GDM1 (cell line): ENCODE measurements at places on chromosomes 7 and 10.

DNA sequence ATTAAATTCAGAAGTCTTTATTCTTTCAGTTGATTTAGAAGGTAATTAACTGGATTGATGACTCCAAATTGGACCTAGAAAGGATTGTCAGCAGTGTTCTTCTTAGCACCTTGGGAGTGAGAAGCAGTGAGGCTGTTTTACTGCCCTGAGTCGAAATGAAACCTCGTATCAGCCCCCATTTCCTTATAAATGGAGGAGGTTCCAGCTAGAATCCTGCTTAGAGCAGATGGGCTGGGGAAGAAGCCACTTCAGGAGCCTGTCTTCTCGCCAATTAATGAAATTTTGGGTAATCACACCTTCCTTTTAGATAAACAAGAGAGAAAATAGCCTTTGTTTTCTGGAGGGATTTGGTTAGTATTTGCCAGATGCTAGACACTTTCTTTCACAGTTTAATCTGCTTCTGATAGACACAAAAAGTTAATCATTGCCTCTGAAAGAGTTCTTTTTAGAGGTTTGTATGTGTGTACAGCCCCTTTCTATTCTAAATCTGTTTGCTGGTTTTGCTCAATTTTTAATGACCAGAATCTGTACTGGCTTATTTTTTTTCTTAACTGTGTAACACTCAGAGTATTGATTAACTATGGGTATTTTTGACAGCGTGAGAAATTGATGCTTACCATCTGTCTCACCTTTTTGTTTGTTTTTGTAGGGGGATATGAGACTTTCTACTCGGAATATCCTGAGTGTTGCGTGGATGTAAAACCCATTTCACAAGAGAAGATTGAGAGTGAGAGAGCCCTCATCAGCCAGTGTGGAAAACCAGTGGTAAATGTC, 4.6 kb downstream of the DUSP5 start:
- DNase-seq = no peak

- no peak for DNase-seq
Observed at GRCh38 chr7:90461219-90461618, 8.2 kb upstream of the PTTG1IP2 start.

DNA sequence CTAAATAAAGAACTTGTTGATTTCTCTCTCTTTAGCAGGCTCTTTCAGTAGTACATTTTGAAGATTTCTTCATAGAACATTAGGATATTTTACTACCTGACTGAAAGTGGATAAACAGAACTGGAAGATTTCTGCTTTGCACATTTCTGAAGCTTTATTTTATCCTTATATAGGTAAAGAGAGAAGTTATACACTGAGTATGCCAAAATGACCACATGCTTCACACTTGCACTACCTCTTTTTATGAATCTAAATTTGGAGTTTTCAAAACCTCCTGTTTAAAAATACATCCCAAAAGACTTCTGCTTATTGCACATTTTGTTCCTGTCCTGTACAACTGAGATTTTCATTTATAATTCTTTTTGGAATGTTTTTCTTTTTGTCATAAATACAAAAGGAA, 197.4 kb upstream of the PRPS1L1 start:
- DNase-seq = peak; percentile 14

DNA sequence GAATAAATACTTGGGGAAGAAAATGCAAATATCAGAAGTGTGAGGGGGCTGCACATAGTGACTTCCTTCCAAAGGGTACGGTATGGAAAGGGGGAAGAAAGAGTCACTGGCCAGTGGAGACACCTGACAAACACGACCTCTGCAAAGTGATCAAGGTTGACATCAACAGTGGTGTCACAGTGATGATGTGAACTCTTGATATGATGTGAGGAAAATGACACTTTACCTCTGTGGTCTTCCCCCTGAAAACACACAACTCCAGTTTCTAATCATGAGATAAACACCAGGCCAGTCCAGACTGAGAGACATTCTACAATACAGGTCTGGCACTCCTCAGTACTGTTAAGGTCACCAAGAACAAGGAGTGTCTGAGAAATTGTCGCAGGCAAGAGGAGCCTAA, 169.7 kb downstream of the BUB3 start:
- no peak for DNase-seq

GRCh38 chr7:30566596-30566995, 28.1 kb upstream of the GARS1 start:
- no peak for DNase-seq

GRCh38 chr7:42207420-42207819, 29.6 kb downstream of the GLI3 start:
- no peak for DNase-seq

DNA sequence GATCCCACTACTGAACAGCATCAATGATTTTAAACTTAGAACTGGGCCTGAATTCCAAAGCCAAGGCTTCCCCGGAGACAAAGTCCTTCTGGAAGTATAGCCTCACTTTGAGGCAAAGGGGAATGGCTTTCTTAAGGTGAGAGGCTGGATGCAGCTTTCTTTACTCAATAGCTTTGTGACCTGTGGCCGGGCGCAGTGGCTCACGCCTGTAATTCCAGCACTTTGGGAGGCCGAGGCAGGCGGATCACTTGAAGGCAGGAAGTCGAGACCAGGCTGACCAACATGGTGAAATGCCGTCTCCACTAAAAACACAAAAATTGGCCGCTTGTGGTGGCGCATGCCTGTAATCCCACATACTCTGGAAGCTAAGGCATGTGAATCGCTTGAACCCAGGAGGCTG, 3.2 kb upstream of the FGFR2 start:
- DNase-seq = no peak

- DNase-seq = no peak
Observed at GRCh38 chr7:74087791-74088453, 4.3 kb downstream of the LIMK1 start.

DNA sequence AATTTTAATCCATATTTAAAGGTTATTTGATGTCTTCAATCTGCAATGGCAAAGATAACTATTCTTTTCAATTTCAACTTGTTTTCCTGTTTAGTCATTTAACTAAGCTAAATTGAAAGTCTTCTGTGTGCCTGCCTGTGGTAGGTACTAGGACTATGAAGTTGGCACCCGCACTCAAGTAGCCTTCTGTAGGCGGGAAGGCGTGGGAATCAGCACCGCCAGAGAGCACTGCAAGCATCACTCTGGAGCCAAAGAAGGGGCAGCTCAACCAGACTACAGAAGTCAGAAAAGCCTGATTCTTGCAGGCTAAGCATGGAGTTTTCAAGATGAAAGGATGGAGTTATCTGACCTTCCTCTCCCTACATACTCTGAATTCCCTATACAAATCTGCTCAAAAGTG, 269.0 kb upstream of the PHF14 start:
- no peak for DNase-seq

DNA sequence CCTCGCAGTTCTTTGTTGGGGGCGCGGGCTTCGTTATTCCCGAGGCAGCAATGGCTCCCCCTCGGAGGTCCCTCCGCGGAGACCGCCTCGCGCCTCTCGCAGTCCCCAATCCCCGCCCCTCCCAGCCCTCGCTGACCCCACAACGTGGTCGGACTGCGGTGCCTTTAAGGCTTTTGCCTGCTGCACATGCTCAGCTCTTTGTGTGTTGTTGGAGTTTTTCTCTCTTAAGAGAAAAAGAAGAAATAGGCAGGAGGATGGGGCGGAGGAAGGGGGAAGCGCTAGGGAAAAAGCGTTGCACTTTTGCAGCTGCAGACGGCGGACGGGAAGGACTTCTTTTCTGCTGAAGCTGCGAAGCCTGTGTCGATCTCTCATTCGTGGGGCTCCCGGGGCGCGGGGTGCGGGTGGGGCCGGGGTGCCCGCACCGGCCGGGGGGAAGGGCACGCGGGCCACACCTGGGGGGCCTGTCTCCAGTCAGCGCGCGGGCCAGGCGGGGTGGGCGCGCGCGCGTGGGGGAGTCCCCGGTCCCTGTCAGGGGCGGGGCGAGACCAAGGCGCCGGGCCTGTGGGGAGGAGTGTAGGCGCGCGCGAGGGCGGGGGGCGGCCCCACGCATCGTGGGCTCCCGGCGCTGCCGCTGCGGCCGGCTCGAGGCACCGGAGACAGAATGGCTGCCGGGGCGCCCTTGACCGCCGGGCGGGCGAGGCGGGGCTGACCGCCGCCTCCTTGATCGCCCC, 445 bp upstream of the ATRNL1 start:
- no peak for DNase-seq

- no peak for DNase-seq
Observed at GRCh38 chr7:11332186-11332864, 358.7 kb downstream of the PHF14 start.

GRCh38 chr10:117568334-117568733, 25.8 kb downstream of the EMX2 start:
- DNase-seq = no peak

DNA sequence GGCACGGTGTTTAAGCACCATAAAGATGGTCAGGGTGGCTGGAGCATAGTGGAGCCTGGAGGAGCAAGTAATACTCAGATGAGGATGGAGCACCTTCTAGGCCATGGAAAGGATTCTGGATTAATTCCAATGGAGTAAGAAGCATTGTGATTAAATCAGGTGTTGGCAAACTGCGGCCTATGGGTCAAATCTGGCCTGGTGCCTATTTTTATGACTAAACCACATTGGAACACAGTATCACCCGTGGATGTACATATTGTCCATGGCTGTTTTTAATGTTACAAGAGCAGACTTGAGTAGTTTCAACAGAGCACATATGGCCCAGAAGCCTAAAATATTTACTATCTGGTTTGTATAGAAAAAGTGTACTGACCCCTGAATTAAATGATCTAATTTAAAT, 49.9 kb upstream of the TMEM248 start:
- no peak for DNase-seq

DNA sequence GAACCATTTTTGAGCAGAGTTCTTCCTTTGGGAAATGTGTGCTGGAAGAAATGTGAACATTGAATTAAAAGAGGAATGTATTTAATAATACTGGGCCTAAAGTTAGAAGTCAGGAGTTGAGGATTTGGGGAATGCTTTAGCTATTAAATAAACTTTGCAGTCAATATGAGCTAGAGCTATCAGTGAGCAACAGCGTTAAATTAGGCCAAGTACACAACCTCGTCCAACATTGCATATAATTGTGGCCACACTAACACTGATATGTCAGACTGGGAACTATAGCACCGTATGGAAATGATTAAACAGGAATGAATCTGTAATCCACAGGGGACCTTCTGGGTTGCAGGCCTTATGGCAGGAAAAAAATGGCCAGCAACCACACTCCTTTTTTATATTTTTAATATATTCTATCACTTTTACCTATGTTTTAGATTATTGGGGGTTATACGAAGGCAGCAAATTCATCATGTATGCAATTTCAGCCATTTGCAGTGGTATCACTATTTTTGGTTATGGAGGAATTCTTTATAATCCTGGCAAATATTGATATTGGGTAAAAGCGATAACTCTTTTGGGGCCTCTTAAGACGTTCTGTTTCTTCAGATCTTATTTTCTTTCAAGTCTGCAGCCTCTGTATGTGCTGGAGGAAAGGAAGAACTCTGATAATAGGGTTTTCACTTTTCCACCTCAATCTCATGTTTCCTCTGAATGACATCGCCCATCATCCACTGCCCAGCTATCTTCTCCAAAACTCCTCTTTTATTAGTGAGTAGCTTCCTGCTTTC, 236.3 kb upstream of the PLXDC2 start:
- DNase-seq = no peak

DNA sequence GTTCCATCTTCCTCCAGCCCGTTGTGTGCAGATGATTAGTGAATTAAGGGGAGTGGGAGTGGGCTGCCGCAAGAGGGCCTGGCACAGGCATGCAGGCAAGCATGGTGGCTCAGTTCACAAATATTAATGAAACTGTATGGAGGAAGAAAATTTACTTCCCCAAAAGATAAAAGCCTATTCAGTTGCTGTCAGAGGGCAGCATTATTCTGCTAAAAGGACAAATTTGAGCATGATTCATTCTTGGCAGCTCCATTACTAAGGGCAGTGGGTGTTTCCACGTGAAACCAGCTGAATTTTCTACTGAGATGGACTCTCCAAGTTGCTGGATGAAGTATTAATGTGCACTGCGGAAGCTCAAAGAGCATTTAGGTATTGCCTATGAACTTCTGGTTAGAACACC, 90.9 kb upstream of the WDR11 start:
- no peak for DNase-seq

- no peak for DNase-seq
Observed at GRCh38 chr10:42986633-42987032, 90.2 kb upstream of the RET start.

- no peak for DNase-seq
Observed at GRCh38 chr10:97378933-97379921, 21.9 kb downstream of the RRP12 start.

GRCh38 chr7:74039337-74039736, 11.4 kb downstream of the ELN start:
- DNase-seq = no peak

- DNase-seq = no peak
Observed at GRCh38 chr7:44881066-44881600, 4.2 kb downstream of the PURB start.

GRCh38 chr7:106050746-106051117, 61.4 kb downstream of the SYPL1 start:
- DNase-seq = no peak

DNA sequence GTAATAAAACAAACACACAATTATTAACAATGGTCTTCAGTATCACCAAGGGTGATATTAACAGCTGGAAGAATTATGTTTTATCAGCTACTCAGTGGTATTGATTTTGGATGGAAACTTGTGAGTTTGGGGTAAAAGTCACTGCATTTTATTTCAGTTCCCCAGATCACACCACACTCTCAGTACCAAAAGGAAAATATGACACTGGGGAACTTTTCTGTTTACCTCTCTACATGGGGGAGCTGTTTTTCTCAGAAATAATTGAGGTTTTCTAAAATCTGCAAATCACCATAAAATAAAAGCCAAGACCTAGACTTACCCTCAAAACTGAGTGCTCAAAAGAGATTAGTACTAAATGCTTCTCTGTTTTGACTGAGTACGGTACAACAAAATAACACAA, 98.6 kb upstream of the FEZF1 start:
- DNase-seq = no peak

DNA sequence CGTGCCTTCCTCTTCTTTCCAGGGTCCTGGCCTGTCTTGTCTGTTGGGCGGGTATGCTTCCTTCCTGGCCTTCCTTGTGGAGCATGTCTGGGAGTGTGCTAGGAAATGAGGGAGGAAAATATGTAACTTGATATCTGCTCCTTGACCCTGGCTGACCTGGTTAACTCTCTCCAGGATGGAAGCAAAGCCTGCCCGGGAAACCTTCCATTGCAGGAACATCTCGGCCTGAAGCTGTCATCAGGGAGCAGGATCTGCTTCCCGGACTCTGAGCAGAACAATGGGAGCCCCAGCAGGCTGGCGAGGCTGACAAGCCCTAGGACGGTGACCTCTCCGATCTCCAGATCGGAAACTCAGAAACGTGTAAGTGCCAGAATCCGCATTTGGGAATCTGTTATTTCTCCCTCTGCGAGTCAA, 340.3 kb downstream of the FRMD4A start:
- no peak for DNase-seq

DNA sequence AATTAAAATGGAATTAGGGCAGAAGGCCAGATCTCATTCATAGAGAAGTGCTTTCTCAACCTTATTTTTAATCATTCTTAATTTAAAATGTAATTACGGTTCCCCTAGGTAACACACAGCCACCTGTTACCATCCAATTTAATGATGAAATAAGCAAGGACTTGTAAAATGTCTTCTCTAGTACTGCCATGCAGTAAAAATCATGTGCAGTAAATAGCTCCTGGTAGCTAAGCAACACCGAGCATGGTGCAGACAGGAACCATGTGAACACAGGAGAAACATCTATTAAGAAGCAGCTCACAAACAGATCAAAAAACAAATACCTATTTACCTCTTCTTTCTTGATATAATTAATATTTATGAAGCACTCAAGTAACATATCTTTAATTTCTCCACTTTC, 15.1 kb downstream of the NCAPG2 start:
- DNase-seq = no peak

GRCh38 chr10:42988517-42989395, 88.1 kb upstream of the RET start:
- peak; percentile 75 for DNase-seq
